AG09319 (cell line): ENCODE measurements at places on chromosomes 2 and 18.

- no peak for DNase-seq
Observed at GRCh38 chr2:159445307-159445706, 158.8 kb upstream of the WDSUB1 start.

DNA sequence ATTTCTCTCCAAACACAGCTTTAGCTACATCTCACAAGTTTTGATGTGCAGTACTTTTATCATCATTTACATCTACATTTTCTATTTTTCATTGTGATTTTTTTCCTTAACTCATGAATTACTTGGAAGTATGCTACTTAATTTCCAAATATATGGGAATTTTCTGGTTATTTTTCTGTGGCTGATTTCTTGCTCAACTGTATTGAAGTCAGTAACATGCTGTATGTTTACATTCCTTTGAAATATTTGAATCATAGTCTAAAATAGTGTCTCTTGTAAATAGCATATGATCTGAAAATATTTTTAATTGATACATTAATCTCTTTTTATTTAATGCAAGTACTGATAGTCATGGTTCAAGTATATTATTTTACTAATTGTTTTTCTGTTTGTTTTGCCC is 26.0 kb upstream of the GALNT5 start:
- no peak for DNase-seq

- DNase-seq: no peak
Observed at GRCh38 chr2:31558401-31559295, 22.1 kb downstream of the SRD5A2 start.

DNA sequence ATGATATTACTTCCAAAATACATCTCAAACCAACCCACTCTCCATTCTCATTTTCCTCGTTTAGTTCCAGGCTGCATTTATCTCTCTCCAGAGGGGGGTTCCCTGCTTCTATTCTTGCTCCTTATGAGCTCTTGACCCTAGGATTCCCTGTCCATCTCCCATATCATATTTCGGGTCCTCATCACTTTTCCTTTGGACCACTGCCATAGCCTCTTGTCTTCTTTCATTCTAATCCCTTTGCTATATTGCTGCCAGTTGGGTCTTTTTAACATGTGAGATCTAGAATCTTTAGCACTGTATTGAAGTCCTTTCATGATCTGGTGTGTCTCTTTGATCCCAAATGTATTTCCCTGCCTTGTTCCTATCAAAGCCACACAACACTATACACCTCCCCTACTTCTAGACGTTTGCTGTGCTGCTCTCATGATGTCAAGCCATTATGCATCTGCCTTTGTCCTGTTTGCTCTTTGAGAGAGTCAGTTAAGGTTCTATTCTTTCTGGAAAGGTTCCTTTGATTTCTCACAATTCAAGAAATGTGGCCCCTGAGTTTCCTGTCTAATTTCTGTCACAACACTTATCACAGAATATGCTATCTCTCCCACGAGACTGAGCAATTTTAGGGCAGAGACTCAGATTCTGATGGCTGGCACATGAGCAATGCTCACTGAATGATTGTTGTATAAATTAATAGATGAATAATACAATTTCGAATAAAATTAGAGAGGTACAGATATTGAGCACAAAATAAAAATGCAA is 43.2 kb upstream of the SESTD1 start:
- DNase-seq: no peak

DNA sequence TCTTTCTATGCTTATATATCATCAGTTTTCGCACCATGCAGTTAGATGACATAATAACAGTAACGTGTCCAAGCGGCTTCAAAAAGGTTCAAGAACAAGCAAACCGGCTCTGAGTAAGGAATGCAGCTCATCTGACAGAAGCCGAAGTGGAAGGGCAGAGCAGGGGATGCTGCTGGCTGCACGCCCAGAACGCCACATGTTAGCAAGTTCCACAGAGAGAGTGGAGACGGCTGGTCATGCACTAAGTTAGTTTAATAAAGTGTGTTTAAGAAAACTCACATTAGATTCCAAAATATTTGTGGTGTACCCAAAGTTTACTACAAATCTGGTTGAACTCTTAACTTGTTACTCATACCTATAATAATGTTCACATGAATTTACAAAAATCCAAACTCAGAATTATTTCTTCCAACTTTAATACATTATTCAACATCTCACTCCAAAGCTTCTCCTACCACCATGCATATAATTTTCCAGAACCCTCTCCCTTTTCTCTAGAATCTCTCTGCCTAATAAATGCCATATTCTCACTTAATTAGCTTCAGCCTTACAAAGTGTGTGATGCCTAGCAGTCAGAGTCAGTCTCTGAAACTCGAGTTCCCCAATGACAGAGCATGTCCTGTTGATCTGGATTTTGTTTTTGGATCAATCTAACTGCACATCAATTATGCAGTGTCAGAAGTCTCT is 170.0 kb downstream of the DNAH7 start:
- peak; percentile 97 for DNase-seq
